Urinary bladder (tissue), 4 donors: ENCODE measurements at places on chromosomes 2 and 18. TPM values are rescaled to one million over a fixed set of nuclear protein-coding genes. Genes with fewer than 3 reads are reported as not detected.

GRCh38 chr2:200698217-200698616 is 112.4 kb downstream of the AOX1 start:
- DNase-seq = no peak

The SKOR2 gene
- not detected for total RNA-seq

The WDR75 gene
- 85.1 TPM for total RNA-seq

The SAG gene
- total RNA-seq = not detected

- no peak for DNase-seq
Measured at GRCh38 chr2:110751642-110752041, 19.3 kb downstream of the ACOXL start.

DNA sequence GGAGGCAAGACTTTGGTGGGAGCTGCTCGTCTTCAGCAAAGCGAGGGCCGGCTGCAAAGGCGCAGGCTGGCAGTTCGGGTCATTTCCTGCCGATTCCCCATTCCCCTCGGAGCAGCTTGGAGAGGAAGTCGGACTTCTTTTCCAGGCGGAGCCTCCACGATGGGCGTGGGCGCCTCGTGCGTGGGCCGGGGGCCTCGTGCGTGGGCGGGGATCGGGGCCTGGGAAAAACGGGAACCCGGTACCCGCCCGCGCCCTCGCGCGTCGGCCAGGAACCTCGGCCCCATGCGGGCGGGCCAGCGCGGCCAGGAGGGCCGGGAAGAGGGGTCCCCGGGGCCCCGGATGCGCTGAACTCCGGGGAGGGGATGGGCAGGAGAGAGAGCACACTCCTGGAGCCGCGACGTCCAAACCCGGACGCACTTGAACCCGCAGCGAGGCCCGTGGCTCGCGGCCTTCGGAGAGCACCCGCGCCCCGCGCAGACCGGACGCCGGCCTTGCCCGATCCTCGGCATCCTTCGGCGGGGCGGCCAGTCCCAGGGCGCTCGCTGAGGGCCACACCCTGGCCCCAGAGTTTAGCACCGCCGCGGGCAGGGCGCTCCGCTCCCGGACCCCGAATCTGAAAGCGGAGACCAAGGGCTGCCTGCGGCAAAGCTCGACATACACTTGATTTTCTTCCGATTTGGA is 368.4 kb downstream of the MTX2 start:
- DNase-seq = no peak

DNA sequence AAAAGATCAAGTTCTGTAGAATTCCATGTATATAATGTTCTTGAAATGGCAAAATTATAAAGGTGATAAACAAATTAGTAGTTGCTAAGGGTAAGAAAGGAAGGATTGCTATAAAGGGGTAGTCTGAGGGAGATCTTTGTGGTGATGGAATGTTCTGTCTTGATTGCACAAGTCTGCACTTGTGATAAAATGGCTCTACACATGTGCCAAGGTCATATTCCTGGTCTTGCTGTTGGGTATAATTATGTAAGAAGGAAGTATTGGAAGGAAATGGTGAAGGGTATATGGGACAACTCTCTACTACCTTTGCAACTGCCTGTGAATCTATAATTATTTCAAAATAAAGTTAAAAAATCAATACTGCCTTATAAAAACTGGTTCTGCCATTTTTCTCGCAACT is 15.3 kb downstream of the SGPP2 start:
- no peak for DNase-seq
